ENCODE measurements at places on chromosomes 2 and 18.

DNA sequence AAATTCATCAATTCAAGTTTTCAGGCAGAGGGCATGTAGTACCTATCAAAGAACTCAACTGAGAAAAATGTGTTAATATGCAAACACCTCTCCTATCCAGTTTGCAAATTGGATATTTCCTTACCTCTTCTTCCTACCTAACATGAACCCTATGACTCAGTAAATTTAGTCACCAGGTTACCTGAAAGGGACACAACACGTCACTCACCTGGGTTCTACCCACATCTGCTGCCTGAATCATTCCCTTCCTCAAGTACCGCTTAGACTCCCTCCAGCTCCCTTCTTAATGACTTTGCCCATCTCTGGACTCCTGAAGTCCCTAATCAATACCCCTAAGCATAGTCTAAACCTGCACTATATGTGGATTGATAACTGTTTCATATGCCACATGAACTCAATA, 10.4 kb downstream of the ANKRD44 start:
- no peak for DNase-seq

- DNase-seq: peak; percentile 55
Measured at GRCh38 chr2:181900007-181900651, 8.6 kb downstream of the ITPRID2 start.

DNA sequence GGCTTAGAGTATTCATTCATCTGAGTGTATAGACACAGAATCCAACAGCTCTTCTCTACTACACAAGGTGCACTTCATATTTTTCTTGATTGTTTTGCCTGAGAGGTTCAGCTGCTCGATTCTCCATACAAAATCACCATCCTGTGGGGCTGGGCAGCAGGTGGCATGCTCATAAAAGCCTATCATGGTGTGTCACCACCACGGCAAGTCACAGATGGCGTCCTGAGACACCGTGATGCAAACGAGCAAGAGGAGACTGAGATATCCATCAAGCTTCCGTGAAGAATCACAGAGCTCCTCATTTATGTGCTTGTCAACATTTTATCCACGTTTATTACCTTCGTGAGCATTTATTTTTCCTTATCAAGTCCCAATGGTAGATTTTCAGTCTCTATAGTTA, 22.4 kb upstream of the NRP2 start:
- DNase-seq: no peak

- DNase-seq: no peak
Measured at GRCh38 chr18:55220523-55220922, 261.3 kb upstream of the CCDC68 start.

- DNase-seq: peak; percentile 42
Measured at GRCh38 chr2:96815326-96816126, 542 bp upstream of the CNNM3 start.

Measured in hematopoietic multipotent progenitor cell treated with erythropoietin and hydrocortisone succinate and interleukin-3 and kit ligand, for 6 days (in vitro differentiated cells).